ENCODE measurements at places on chromosomes 1 and 21.

DNA sequence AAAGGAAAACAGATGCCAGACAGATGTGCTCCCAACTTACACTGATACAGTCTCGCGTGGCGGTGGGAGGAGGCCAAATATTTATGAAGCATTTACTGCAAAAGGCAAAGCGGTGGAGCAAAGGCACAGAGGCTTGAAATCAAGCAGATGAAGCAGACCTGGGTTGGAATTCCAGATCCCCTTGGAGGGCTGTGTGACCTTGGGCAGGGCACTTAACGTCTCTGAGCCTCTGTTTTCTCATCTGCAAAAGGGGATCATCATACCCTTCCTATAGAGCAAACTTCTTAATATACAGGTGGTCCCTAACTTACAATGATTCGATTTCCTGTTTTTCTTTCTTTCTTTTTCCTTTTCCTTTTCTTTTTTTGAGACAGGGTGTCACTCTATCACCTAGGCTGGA is 54.1 kb downstream of the IGSF21 start:
- DNase-seq: no peak

DNA sequence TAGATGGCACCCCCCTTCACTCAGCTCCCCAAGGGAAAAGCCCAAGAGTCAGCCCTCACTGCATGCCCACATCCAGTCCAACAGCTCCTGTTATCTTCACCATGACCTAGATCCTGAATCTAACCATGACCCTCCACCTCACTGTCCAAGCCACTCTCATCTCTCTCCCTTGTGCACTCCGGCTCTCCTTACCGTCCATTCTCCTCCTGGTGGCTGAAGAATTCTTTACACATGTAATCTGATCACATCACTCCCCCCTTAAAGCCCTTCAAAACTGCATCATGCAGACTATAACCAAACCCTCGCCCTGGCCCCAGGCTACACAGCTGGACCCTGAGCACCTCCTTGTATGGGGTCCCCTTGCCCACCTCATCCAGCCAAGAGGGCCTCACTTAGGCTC is 14.0 kb upstream of the PAQR7 start:
- no peak for DNase-seq

- no peak for DNase-seq
These were observed 90.1 kb downstream of the PGBD5 start for GRCh38 chr1:230335861-230336522.

DNA sequence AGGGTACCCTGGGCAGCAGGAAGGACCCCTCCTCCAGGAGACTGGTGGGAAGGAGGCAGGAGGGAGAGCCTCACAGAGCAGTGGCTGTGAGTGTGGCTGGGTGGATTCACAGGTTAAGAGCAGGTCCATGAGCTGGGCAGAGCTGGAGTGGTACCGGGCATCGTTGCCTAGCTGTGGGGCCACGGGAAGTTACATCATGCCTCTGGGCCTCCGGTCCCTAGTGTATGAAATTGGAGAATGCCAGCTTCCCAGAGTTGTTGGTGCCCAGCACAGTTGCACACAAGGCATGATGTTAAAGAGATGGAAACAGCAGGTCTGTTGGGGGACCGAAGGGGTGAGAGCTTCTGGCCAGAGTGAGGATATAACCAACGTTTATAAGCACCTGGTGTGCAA is 18.5 kb downstream of the FOXO6 start:
- no peak for DNase-seq

- no peak for DNase-seq
These were observed 169.1 kb downstream of the NTNG1 start for GRCh38 chr1:107309962-107310361.

GRCh38 chr1:182237329-182237728 is 154.3 kb downstream of the GLUL start:
- DNase-seq: no peak

DNA sequence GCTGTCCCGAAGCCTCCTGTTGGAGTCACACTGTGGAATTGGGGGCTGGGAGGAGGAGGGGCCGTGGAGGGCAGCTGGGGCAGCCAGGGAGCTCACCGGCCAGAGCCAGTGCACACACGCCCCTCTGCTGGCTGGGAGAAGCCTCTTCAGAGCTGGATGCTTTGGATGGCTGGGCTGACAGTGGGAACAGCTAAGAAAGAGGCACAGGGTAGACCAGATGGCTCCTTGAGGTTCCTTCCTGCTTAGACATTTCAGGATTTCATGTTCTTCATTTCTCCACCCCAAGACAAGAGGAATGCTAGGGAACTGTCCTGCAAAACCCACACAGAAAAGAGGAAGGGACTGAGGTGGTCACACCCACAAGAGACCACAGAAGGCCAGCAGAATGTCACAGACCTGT is 254.8 kb upstream of the VAMP3 start:
- no peak for DNase-seq

DNA sequence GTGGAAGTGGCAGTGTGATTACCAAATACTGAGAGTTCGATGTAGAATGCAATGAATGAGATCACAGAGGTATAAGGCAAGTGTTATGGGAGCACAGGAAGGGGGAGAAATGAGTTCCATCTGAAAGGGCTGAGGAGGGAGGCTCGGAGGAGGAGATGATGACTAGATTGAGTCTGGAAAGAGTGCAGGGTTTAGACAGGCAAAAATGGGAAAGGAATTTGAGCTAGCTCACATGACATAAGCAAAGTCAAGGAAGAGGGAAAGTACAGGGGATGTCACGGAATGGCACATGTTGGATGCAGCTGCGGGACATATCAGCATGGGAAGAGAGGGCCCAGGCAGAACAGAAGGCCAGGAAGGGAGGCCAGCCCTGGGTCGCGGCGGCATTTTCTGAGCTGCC is 132.7 kb downstream of the RUNX1 start:
- no peak for DNase-seq

DNA sequence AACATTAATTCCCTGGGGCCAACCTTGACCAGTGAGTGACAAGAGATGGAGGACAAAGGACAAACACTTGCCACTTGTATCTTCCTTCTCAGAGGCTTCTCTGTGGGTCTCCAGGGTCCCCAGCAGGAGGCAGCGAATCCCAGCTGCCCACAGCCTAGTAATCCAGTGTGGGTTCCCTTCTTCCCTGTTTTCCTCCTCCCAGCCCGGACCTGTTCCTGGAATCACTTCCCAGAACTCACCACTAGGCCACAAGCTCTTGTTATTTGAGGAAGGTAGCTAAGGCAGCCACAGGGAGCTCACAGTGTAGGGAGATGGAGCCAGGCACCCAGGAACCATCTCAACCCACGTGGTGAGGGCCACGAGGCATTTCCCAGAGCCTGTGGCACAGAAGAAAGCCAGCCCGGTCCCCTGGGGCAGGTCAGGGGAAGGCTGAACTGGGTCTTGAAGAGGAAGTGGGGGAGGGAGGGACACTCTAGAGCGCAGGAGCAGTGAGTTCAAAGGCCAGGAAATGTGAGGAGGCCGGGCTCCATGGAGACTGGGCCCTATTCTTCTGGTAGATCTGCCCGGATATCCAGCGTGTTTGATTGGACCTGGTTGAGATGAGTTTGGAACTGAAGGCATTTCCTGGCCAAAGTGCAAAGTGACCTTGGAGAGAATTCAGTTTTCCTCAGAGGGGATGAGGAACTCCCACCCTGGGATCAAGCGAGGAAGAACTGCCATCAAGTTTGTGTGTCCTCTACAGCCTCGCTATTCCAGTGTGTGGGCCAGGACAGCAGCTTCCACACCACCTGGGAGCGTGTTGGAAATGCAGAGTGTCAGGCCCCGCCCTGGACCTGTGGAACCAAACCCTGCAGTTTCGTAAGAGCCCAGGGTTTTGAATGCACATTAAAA is 20.3 kb upstream of the C2CD2 start:
- DNase-seq: no peak

- no peak for DNase-seq
These were observed 27.3 kb downstream of the CAP1 start for GRCh38 chr1:40067851-40068250.

DNA sequence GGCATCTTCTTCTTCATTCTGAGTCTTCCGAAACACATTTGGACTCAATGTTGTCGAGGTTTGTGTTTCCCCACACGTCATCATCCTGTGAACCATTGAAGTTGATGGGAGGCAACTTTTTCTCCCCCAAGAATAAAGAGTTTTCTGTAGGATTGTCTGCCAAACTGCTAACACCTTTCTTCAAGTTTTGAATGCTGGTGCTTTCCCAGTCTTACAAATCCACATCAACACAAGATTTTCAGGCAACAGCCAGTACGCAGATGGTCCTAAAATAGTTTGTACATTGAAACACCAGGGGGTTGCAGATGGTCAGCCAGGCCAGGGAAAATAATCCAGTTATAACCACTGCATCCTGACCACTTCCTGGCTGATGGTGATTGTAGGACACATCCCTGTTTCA is 187.9 kb downstream of the DISC1 start:
- no peak for DNase-seq

DNA sequence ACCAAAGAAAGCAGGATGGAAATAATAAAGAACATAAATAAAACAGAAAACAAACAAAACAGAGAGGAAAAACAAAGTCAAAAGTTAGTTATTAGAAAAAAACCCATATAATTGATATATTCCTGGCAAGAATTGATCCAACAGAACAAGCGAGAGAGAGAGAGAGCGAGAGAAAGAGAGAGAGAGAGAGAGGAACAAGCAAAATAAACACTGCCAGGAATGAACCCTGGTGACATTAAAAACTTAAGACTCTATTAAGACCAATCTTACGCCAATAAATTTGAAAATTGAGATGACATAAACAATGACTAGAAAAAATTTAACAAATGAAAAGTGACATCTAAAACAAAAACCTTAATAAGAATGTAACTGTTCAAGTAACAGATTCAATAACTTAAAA is 64.1 kb downstream of the COP1 start:
- no peak for DNase-seq

DNA sequence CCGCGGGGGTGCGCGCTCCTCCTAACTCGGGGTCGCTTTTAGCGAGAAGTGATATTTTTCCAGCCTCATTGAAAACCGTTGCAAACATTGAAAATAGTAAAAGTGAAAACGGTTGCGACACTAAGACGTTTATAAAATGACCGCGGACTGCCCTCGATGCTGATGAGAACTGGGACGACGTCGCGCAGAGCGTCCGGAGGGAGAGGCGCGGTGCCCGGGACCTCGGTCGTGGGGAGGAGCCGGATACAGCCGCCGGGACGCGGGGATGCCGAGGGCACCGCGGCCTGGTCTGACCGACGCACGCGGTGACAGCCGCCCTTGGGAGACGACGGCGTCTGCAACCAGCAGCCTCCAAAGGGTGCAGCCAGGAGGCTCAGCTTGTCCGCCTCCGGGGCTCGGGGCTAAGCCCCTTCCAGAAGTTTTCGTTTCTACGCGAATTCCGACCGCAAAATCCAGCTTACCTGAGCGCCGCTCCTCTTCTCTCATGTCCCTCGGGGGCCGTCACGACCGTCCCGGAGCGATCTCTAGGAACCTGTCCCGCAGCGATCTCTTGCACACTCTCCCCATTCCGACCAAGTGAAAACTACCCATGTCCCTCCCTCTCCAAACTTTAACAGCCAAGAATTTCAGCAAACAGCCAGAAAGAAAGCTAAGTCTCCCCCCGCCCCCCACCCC is 144.4 kb upstream of the ETS2 start:
- DNase-seq: no peak

GRCh38 chr1:152191260-152191659 is 32.2 kb upstream of the RPTN start:
- no peak for DNase-seq

GRCh38 chr1:7224644-7225043 is 439.4 kb downstream of the CAMTA1 start:
- no peak for DNase-seq

- no peak for DNase-seq
These were observed 15.0 kb downstream of the TNFRSF25 start for GRCh38 chr1:6450943-6451373.

GRCh38 chr1:12581179-12581578 is 36.8 kb downstream of the DHRS3 start:
- no peak for DNase-seq

DNA sequence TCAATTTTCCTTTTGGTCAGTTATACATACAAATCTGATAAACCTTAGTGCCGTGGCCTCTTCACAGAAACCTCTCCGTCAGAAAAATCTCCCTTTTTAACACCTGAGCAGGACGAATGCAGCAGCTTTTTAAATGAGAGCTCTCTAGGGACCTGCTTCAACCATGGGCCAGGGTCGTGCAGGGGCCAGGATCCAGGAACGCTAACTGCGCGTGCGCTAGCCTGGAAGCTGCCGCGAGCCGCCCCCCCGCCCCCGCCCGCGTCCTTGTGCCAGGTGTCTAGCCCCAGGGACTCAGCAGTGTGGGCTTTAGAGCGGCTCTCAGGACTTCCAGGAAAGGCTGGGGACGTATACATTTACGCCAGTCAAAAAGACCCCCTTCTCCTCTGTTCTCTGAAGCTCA is 136.8 kb upstream of the FMN2 start:
- no peak for DNase-seq

DNA sequence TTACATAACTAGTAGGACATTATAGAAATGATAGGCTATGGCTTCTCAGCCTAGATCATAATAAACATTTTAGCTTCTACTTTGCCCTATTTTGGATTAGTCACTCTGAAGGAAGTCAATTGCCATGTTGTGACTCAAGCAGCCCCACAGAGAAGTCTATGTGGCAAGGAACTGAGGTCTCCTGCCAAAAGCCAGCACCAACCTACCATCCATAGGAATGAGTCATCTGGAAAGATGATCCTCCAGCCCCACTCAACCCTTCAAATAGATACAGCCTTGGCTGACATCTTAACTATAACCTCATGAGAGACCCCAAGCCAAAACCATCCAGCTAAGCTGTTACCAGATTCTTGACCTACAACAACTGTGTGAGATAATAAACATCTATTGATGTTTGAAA is 76.3 kb upstream of the BEND5 start:
- no peak for DNase-seq

DNA sequence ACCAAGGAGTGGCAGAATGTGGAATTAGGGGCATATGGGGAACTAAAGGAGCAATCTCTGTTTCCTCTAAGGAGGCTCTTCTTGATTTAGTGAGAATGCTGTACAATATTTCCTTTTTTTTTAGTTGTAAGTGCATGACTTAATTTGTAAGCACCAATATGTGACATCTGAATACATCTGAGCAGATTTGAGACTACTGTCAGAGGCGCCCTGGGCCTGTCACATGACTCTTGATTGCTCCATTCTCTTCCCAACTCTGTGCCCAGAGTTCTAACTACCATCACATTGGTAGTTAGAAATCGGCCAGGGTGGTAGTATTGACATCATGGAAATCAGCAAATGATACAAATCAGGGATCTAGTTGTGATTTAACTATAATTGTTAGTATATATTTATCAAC is 110.1 kb upstream of the LMO4 start:
- DNase-seq: no peak

- DNase-seq: no peak
These were observed 63.1 kb downstream of the TMPRSS15 start for GRCh38 chr21:18340387-18340942.

- no peak for DNase-seq
These were observed 330.2 kb upstream of the FMN2 start for GRCh38 chr1:239761509-239761908.

GRCh38 chr1:195663549-195664280 is 944.5 kb downstream of the KCNT2 start:
- no peak for DNase-seq

GRCh38 chr1:21855257-21856096 is 43.4 kb downstream of the LDLRAD2 start:
- no peak for DNase-seq

- DNase-seq: no peak
These were observed 12.6 kb downstream of the S100A11 start for GRCh38 chr1:152024223-152024622.
